MM.1S (cell line): ENCODE measurements at places on chromosomes 11 and 22.

- no peak overlapping the region for H3K4me3 ChIP-seq
- no peaks in the 10 kb centered on the region for H3K27me3 ChIP-seq
- H3K4me1 ChIP-seq, result no peaks in the 10 kb centered on the region
- DNase-seq, result no peak
- H3K27ac ChIP-seq, result no peak overlapping the region
These were observed 12.5 kb downstream of the EIF4G2 start for GRCh38 chr11:10796191-10796590.

- peak overlapping the region; percentile 89 for H3K4me3 ChIP-seq
- H3K36me3 ChIP-seq, result no peaks in the 10 kb centered on the region
- no peaks in the 10 kb centered on the region for H3K27me3 ChIP-seq
- peak overlapping the region; percentile 18; the same call in 1 of the 2 replicates for H3K27ac ChIP-seq
These were observed 729 bp downstream of the IL17RA start for GRCh38 chr22:17085277-17086181.

DNA sequence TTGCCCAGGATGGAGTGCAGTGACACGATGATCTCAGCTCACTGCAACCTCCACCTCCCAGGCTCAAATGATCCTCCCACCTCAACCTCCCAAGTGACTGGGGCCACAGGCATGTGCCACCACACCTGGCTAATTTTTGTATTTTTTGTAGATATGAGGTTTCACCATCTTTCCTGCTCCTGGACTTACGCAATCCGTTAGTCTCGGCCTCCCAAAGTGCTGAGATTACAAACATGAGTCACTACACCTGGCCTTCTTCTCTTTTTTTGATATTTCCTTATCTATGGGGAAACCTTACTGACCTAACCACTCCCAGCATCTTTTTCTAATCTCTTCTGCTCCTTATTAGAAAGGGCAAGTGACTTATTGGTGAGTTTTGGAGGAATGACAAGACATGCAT lies 121.7 kb upstream of the CHORDC1 start:
- H3K4me1 ChIP-seq, result no peaks in the 10 kb centered on the region
- DNase-seq, result no peak

GRCh38 chr11:128521682-128522054 lies 65.7 kb downstream of the ETS1 start:
- no peaks in the 10 kb centered on the region for H3K27me3 ChIP-seq
- H3K36me3 ChIP-seq, result no peaks in the 10 kb centered on the region
- H3K4me3 ChIP-seq, result peak overlapping the region; percentile 82
- H3K4me1 ChIP-seq, result peaks cover 15% of the 10 kb centered on the region
- peak overlapping the region; percentile 41; the same call in 1 of the 2 replicates for H3K27ac ChIP-seq
- peak; percentile 23 for DNase-seq

GRCh38 chr11:3826721-3827120 lies 14.0 kb downstream of the RHOG start:
- H3K27ac ChIP-seq, result no peak overlapping the region
- DNase-seq, result no peak
- H3K27me3 ChIP-seq, result no peaks in the 10 kb centered on the region

DNA sequence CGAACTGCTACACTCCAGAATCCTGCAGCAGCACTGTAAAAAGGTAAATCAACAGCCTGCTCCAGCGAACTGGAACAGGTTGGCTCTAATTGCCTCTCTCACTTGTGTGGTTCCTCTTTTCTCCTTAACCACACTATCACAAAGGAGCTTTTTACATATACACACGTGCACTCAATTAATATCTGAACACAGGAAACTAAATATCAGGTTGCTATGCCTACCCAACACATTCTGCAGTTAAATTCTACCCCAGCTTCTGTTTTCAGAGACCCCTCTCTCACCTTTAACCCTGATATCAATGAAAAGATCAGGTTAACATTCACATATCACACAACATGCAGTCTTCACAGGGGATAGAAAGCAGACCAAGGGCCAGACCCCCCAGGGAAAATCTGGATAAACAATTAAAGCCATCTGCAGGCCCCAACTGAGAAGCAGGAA lies 11.0 kb downstream of the RBFOX2 start:
- no peak overlapping the region for H3K27ac ChIP-seq
- no peak overlapping the region for H3K4me3 ChIP-seq
- H3K4me1 ChIP-seq, result 0 out of 2 replicates have a peak, but pooled peaks cover 5% of the 10 kb centered on the region
- H3K36me3 ChIP-seq, result no peaks in the 10 kb centered on the region

GRCh38 chr11:15651816-15652215 lies 537.1 kb downstream of the INSC start:
- DNase-seq, result no peak
- H3K4me3 ChIP-seq, result no peak overlapping the region
- H3K27ac ChIP-seq, result no peak overlapping the region
- no peaks in the 10 kb centered on the region for H3K27me3 ChIP-seq

GRCh38 chr11:17541330-17541885 lies 2.8 kb downstream of the USH1C start:
- no peak overlapping the region for H3K4me3 ChIP-seq
- DNase-seq, result no peak
- no peak overlapping the region for H3K27ac ChIP-seq
- H3K4me1 ChIP-seq, result no peaks in the 10 kb centered on the region

- no peak overlapping the region for H3K4me3 ChIP-seq
- no peak for DNase-seq
- H3K4me1 ChIP-seq, result no peaks in the 10 kb centered on the region
- no peaks in the 10 kb centered on the region for H3K36me3 ChIP-seq
- H3K27ac ChIP-seq, result no peak overlapping the region
These were observed 152.3 kb upstream of the LARGE1 start for GRCh38 chr22:34072585-34072984.

DNA sequence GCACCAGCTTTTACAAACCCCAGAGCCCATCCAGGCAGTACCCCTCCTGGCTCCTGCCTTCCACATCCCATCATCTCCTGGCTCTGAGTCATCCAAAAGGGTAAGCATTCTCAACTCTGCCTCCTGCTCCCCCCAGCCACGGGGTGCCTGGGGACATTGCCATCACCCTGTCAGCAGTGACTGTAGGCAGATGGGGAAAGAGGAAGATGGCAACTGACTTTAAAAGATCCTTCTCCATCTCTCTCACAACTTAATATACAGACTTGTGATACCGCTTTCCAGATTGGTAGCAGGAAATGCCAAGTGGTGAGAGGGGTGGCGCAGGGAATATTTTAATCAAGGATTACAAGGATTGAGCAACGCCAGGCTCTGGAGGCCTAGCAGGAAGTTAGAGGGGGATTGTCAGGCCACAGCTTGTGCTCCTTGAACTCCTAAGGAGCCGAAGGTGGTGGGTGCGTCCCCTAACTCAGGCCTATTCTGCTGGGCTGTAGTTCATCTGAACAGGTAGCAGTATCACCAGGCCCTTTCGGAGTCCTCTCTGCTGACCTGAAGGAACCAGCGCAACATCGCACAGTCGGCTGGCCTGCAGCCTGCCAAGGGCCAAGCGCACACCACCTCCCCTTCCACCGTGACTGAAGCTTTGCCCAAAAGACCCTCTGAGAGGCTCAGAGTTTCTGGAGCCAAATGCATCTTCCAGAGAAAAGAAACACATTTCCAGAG lies 83.3 kb downstream of the ZC3H12C start:
- no peak overlapping the region for H3K27ac ChIP-seq
- H3K36me3 ChIP-seq, result no peaks in the 10 kb centered on the region
- no peak for DNase-seq
- H3K27me3 ChIP-seq, result no peaks in the 10 kb centered on the region
- no peaks in the 10 kb centered on the region for H3K4me1 ChIP-seq

DNA sequence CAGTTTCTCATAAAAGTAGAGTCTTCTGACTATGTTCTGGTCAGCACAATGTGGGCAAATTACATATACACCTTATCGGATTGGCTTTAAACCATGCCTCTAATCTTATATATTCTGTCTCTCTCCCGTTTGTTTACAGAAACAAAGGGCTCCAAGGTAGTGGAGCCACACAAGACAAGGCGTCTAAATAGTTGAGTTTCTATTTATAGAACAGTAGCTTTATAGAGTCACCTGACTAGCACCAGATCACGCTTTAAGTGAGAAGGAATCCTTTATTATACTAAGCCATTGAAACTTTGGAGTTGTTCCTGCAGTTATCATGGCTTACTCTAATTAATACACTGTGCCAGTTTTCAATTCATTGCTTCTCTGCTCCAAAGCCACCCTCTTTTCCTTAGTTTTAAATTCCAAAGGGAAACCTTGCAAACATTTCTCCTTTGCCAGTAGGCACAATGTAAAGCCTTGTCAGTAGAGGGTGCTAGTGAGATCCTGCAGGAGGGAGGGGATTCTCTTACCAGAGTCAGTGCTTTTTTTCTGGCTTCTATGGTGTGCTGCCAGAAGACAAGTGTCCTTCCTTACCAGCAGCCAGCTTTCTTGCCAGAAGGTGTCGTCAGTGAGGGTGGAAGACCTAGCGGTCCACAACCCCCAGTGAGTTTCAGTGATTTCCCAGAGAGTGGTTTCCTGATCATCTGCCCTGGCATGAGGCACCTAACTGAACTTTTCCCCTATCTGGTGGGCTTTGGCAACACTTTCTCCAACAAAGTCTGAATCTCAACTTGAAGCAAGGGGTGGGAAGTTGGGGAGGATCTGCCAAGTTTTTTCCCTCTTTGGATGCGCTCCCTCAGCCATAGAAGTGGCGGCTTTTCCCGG lies 71.7 kb downstream of the RAB38 start:
- no peaks in the 10 kb centered on the region for H3K27me3 ChIP-seq
- DNase-seq, result peak; percentile 57
- no peaks in the 10 kb centered on the region for H3K36me3 ChIP-seq
- no peak overlapping the region for H3K27ac ChIP-seq
- H3K4me3 ChIP-seq, result no peak overlapping the region

DNA sequence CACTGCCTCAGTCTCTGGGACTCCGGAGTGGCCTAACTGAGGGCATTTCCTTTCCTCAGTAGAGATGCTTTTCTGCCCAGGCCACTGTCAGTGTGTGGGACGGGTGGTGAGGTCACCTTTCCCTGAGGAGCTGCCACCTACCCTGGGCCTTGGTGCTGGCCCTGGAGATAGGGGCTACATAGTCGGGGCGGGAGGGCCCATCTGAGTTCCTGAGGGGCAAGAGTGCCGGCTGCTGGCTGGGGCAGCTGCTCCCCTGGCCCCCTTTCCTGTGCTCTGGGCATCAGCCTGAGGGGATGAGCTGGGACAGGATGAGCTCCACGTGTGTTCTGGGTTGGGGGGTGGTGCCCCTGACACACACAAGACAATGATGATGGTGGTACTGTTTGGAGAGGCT lies 5.4 kb downstream of the KCNC1 start:
- H3K36me3 ChIP-seq, result no peaks in the 10 kb centered on the region
- no peak overlapping the region for H3K4me3 ChIP-seq
- H3K4me1 ChIP-seq, result no peaks in the 10 kb centered on the region
- H3K27me3 ChIP-seq, result peaks cover 51% of the 10 kb centered on the region

DNA sequence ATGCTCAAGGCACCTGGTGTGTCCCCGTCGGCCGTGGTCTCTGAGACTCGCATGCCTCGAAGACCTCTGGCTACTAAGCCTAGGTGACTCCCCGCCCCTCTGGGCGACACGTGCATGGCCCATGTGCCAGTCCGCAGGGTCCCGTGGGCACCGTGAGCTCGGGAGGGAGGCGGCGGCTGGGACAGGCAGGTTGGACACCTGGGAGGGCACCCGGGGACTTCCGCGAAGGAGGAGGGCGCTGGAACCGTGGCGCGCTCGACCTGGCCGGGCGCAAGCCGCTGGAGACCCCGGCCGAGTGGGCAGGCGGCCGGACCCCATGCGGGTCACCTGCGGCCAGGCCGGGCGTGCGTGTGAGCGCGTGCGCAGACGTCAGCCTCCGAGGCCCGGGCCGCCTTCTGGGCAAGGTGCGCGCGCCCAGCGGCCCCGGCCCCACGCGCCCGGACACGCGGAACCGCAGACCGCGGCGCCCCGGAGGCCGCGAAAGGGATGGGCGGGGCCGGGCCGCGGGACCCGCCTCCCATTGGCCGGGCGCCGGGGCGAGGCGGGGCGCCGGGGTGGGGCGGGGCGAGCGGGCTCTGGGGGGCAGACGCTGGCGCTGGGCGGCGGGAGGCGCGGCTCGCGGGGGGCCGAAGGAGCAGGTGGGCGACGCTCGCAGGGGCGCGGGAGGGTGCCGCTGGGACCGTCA lies 579 bp upstream of the RASD2 start:
- H3K27me3 ChIP-seq, result peaks cover 44% of the 10 kb centered on the region
- H3K4me3 ChIP-seq, result peak overlapping the region; percentile 76
- H3K27ac ChIP-seq, result no peak overlapping the region
- H3K4me1 ChIP-seq, result peaks cover 22% of the 10 kb centered on the region
- no peaks in the 10 kb centered on the region for H3K36me3 ChIP-seq

DNA sequence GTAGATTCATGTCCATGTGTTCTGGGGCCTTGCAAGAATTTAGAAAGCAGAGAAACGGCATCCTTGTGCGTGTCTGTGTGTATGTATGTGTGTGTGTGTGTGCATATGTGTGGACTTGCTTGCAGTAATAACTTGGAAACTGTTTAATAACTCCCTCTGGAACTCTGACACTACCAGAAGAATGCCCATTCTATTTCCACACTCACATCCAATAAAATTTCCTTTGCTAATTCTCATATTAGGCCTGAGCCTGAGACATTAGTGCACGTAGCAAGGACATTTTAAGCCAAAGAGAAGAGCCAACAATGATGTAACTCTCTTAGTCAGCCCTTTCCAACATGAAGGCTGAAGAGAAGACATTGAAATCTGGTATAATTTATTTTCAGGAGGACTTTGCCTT lies 3.2 kb downstream of the OR4D6 start:
- DNase-seq, result no peak
- no peak overlapping the region for H3K4me3 ChIP-seq
- H3K36me3 ChIP-seq, result no peaks in the 10 kb centered on the region

DNA sequence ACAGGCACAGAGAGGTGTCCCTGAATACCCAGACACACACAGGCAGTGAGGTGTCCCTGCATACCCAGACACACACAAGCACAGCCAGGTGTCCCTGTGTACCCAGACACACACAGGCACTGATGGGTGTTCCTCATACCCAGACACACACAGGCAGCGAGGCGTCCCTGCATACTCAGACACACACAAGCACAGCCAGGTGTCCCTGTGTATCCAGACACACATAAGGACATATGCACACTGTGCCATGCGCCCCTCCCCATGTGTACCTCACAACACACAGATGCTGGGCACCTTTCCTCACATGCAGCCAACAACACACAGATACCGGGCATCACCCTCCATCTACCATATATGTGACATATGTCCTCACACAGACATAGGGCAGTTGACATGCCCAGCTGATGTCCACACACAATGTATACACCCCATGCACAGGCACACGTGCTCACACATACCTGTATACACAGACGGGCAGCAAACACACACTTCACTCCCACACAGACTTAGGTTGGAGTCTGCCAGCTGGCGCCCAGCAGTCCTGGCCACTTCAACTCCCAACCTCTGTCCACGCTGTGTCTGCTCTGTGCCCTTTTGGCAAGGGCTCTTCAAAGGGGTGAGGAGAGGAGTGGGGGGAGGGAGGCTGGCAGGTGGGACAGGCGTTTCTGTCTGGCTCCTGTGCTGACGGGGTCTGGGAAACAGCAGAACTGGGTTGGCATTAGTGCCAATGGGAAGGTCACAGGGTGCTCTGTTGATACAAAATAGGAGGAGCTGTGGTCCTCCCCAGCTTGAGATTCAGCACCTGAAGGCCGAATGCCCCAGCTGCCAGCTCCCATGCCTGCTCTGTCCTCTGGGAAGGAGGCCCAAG lies 69.4 kb upstream of the ALX4 start:
- no peaks in the 10 kb centered on the region for H3K36me3 ChIP-seq
- no peaks in the 10 kb centered on the region for H3K27me3 ChIP-seq
- no peak overlapping the region for H3K4me3 ChIP-seq
- H3K27ac ChIP-seq, result no peak overlapping the region
- H3K4me1 ChIP-seq, result no peaks in the 10 kb centered on the region

GRCh38 chr11:125166764-125167291 lies 2.3 kb downstream of the PKNOX2 start:
- H3K27ac ChIP-seq, result no peak overlapping the region
- DNase-seq, result no peak
- no peaks in the 10 kb centered on the region for H3K4me1 ChIP-seq
- H3K36me3 ChIP-seq, result no peaks in the 10 kb centered on the region

GRCh38 chr11:64809781-64810241 lies 540 bp downstream of the MEN1 start:
- H3K27ac ChIP-seq, result no peak overlapping the region
- H3K4me1 ChIP-seq, result peaks cover 6% of the 10 kb centered on the region
- H3K4me3 ChIP-seq, result peak overlapping the region; percentile 74
- no peaks in the 10 kb centered on the region for H3K36me3 ChIP-seq
- DNase-seq, result peak; percentile 12
- no peaks in the 10 kb centered on the region for H3K27me3 ChIP-seq
